ENCODE measurements at places on chromosomes 5 and 9.

DNA sequence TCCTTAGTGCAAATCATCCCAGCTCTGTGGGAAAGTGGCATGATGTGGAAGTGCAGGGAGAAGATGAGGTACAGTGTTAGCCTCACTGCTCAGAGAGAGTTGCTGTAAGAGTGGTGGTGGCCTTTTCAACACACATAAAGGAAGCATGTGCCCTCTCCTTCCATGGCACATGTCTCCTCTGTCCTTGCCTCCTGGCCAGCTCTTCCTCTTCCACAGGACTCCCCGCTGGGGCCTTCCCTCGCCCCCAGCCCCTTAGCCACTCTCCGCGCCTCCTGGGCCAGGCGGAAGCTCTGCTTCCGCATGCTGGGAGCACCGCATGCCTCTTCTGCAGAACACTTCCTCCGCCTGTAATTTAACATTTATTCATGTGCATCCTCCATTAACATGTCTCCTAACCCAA, 4.8 kb upstream of the KCNMB1 start:
- no peak for DNase-seq

- DNase-seq = no peak
Observed at GRCh38 chr5:6066016-6066415, 312.3 kb downstream of the MED10 start.

- DNase-seq = peak; percentile 18
Observed at GRCh38 chr5:137619191-137619870, 116.6 kb downstream of the KLHL3 start.

- no peak for DNase-seq
Observed at GRCh38 chr5:126521130-126521529, 73.9 kb downstream of the ALDH7A1 start.

DNA sequence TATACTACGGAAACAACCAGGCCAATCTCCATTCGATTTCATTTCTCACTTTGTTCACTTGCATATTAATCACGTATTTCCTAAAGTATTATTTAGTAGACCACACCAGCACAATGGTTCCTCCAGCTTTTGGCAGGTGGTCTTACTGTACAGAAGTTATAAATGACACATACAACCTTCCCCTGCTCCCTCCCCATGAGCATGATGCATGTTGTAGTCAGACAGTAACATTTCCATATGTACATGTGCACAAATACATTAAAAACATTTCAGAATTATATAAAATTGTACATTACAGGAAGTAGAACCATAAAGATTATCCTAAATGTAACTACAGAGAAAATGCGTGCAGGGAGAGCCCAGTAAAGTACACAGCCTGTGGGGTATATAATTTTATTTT, 17.0 kb downstream of the SRP19 start:
- no peak for DNase-seq

DNA sequence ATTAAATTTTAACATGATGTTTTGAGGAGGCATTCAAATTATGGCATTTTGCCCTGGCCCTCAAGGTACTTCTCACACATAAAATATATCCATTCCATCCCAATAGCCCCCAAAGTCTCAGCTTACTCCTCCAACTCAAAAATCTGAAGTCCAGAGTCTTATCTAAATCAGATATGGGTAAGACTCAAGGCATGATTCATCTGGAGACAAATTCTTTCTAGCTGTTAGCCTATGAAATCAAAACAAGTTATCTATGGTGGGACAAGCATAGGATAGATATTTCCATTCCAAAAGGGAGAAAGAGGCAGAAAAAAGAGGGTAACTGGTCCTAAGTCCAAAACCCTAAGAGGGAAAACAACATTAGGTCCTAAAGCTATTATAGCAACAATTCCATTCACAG, 408.4 kb downstream of the ZNF608 start:
- DNase-seq = no peak

DNA sequence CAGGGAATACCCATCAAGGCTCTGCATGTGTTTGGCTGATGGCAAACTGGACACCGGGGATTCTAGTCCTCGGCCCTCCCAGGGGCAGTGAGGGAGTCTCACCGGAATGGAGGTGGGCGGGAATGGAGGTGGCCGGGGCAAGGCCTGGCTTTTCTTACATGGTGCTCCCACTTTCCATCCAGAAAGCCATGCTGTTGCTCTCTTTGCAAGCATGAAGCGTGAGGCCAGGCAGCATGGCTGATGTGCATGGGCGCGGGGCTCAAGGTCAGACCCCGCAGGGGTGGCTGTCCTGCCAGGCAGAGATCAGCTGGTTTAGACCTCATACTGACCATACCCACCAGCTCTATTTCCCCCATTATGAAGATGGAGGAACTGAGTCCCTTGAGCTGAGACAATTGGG, 108.0 kb upstream of the PHYKPL start:
- no peak for DNase-seq

GRCh38 chr5:135079760-135080159, 45.7 kb upstream of the PITX1 start:
- DNase-seq = no peak

- no peak for DNase-seq
Observed at GRCh38 chr9:119523508-119523907, 154.3 kb upstream of the BRINP1 start.

- no peak for DNase-seq
Observed at GRCh38 chr9:76087976-76088375, 197.5 kb downstream of the PCSK5 start.

- DNase-seq = no peak
Observed at GRCh38 chr9:130290291-130291181, 25.0 kb downstream of the HMCN2 start.

- no peak for DNase-seq
Observed at GRCh38 chr5:74938250-74938933, 72.2 kb upstream of the FAM169A start.

- no peak for DNase-seq
Observed at GRCh38 chr5:171715551-171715950, 70.1 kb upstream of the SMIM23 start.

- DNase-seq = no peak
Observed at GRCh38 chr5:90071066-90071465, 338.5 kb downstream of the CETN3 start.

DNA sequence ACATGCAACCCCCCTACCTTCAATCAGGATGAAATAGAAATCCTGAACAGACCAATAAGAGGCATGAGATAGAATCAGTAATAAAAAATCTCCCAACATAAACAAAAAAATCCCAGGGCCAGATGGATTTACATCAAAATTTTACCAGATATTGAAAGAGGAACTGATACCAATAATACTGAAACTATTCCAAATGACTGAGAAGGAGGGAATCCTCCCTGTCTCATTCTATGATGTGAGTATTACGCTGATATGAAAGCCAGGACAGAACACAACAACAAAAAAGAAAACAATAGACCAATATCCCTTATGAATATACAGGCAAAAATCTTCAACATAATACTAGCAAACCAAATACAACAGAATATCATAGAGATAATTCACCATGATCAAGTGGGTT, 109.0 kb upstream of the SMC2 start:
- DNase-seq = no peak

GRCh38 chr5:93078082-93079038, 502.7 kb downstream of the NR2F1-AS1 start:
- peak; percentile 43 for DNase-seq

DNA sequence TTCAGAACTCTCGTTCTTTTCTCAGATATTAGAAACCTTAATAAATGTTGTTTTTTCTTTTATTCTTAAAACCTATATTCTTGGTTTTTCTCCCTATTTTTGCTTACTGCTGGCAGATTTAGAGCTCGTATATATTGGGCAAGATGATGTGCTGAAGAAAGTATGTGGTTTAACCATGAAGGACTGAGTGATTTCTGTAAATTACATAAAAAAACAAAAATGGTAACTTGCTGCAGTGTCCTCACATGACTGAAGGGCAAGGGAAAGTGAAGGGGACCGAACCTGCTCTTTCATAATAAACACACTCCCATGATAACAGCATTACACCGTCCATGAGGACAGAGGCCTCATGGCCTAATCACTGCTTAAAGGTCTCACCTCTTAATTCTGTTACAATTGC, 393.8 kb upstream of the ZNF608 start:
- no peak for DNase-seq

DNA sequence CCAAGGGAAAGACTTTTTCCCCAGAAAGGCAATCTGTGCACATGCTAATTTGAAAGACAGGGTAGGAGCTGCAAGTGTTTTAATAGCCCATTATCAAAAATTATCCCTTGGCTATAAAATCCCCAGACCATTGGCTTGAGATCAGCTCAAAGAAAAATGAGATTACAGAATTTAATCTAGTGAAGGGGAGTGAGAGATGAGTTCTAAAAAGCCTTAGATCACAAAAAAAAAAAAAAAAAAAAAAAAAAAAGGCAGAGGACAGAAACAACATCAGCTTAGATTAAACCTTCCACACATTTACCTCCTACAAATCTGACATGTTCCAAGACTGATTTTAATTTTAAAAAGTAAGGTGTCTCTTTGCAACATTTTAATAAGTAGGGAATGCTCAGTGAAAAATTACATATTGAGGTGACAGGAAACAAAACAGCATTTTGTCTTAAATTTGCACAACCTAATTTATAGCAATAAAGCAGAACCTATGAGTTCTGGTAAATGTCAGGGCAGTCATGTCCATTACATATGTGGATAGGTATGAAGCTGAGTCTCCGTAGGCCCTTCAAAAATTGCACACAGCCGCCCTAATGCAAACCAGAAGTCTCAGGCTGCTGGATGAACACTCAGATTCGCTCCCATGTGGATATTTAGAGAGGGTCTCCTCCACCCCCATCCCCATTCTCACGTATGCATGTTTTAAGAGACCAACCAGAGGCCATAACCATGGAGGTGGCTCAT, 43.4 kb downstream of the NFIB start:
- DNase-seq = no peak

DNA sequence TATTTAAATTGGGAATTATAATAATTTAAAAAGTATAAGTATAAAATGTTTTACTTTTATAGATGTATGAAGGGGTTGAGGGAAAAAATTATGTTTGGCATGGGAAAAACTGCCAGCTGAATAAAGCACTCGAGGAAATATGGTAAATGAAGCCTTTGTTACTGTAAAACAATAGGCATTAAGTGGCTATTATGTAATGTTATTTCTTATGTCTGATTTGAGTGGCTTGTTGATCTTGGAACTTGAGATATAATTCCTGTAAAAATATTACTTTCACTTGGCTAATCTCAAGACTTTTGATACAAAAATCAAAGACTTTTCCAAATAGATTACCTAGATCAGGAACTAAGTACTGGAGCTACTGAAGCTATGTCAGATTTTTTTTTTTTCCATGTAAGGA, 182.9 kb downstream of the CD180 start:
- no peak for DNase-seq

DNA sequence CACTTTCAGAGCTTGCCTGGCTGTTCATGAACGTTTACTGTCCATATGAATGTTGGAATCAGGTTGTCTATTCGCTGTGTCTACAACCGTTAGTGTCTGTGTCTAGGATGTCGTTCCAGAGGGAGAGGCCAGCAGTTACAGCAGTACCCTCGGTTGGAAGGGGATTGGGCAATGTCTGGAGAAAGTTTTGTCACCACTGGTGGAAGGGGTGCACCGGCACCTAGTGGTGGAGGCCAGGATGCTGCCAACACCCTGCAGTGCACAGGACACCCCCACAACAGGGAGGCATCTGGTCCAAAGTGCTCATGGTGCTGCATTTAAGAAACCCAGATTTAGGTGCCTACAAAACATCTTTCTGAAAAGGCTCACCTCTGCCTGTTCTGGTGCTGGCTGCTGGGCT, 220.7 kb downstream of the FANCC start:
- DNase-seq = no peak

DNA sequence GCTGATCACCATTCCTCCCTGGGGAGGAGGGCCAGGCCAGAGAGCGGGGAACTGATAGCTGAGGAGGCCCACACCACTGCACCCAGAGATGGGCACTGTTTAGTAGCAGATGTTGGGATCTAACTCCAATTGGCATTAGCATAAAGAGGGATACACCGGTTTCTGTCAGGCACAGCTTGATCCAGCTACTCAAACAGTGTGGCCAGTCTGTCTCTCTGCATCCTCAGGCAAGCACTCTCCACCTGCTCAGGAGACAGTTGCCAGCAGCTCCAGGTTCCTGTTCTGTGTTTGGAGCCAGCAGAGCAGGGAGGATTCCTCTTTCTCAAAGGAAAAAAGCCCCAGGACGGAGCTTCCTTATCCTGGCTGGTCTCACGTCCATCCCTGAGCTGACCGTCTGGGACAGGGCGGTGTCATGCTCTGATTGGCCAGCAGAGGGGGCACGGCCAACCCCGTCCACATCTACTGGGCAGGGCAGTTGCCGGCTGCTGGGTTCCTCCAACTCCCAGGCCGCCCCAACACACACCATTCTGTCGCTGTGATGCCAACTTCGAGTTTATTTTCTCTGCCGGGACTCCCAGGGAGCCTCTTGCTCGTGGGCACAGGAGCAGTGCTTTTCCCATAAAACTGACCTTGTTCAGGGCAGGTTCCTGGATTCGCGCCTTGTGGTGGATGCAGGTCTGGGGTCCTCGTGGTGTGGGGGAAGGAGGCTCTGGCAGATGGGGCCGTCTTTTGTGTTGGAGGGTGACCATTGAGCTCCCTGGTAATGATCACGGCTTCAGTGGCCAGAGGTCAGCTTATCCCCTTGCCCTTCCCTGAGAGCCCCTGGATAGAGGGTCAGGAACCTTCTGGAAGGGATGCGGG, 47.9 kb downstream of the COL5A1 start:
- DNase-seq = peak; percentile 21

- no peak for DNase-seq
Observed at GRCh38 chr5:68499987-68500386, 284.4 kb downstream of the PIK3R1 start.

DNA sequence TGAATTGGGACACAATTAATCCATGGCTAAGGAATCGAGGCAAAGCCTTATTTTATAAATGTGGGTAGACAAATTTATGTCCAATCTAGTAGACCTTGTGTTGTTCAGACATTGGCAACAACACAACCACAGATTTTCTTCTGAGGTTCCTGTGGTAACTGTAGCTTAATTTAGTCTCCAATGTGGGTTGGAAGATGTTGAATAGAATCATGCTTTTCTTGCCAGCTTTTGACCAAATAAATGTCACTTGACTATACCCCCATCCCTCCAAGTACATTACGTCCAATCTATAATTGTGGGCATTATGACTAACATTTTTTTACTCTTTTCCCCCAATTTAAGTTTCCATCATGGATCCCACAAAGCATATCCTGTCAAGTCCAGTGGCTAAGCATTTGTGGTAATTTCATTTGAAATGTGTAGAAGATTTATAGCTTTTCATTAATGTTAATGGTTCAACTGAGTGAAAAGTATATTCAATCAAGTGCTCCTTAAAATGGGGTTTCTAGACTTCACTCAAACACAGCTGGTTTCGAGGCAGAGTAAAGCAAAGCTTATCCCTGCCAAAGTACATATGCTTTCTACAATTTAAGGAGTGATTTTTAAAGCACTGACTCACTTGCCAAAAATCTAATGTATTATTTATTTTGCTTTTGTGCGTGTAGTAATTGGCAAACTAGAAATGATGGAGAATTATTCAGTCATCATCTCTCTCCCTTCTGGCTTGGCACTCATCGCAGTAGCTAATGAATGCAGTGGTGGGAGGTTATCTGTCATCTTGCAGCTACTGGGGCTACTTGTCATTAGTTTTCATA, 141.8 kb downstream of the FAM174A start:
- DNase-seq = no peak

- DNase-seq = no peak
Observed at GRCh38 chr9:15155826-15156225, 151.2 kb downstream of the TTC39B start.

- no peak for DNase-seq
Observed at GRCh38 chr9:30075451-30076199, 2308.8 kb upstream of the ACO1 start.

All from AG04450 (cell line).